ENCODE measurements at places on chromosomes 5 and 9.

DNA sequence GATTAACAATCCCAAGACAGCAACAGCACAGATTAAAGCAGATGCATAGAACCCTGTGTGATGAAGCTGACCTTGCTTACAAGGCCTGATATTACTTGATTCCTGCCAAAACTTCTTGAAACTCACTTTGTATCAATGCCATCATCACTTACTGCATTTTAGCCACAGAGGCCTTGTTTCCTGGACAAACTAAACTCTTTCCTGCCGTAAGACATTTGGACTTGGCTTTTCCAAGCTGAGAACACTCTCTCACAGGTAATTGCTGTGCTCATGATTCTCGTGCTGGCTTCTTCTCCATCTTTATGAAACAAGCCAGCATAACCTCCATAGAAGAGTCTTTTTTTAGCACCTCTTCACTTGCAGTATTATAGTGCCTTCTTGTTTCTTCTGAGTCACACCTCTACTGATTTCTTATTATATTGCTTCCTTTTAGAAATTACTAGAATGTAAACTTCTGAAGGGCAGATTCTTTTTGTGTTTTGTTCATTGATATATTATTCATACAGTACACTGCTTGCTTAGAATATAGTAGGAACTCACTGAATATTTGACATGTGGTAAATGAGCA is 456.5 kb upstream of the ZNF608 start:
- no peak for DNase-seq

DNA sequence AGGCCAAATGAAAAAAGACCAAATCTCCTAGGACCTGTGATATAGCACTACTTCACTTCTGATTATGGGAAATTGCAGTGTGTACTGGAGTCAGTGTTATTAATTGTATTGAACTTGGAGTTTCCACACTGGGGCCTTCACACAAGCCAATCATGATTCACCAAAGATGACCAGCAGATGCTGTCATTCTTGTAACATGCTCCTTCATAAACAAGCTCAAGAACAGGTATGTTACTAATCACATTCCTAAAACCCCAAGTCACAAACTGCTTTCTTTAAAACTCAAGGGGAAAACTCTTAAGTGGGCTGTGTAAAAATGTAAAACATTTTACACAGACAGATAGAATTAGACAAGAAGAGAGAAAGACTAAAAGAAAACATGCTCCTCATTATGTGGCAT is 5.6 kb downstream of the KLHL3 start:
- DNase-seq, result no peak

DNA sequence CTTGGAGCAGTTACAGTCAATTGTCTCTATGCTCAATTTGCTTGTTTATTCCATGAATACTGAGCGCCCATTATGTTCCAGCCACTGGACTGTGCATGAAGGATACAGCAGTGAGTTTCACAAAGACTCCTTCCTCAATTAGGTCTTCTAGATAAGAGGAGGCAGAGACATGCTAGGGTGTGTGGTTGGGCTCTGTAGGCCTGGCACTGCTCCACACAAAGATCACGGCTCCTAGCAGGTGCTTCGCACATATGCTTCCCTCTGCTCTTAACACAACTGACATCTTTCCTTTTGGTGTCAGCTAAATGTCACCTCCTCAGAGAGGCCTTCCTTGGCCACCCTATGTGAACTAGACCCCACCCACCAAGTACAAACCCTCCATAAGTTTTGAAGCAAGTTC is 10.9 kb downstream of the IL12B start:
- DNase-seq, result no peak

GRCh38 chr9:18501949-18502348 is 28.0 kb downstream of the ADAMTSL1 start:
- DNase-seq, result no peak

- no peak for DNase-seq
Measured at GRCh38 chr9:136985027-136985602, 2.3 kb downstream of the LCNL1 start.

- no peak for DNase-seq
Measured at GRCh38 chr9:105535920-105536668, 21.8 kb upstream of the FKTN start.

DNA sequence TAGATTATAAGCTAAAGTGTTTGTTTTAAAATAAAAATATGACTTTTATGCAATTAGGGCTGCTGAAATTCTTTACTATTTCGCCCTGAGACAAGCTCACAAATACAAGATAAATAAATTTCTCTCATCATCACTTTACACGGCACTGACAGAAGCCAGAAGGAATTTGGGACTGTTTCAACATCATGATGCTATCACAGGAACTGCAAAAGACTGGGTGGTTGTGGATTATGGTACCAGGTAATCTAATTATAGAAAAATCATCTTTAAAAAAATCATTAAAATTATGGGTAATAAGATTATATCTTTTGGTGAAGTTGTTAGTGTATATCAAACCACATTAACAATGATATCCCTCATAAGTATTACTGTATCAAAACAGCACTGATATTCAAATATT is 95.0 kb downstream of the MAN2A1 start:
- DNase-seq, result no peak

DNA sequence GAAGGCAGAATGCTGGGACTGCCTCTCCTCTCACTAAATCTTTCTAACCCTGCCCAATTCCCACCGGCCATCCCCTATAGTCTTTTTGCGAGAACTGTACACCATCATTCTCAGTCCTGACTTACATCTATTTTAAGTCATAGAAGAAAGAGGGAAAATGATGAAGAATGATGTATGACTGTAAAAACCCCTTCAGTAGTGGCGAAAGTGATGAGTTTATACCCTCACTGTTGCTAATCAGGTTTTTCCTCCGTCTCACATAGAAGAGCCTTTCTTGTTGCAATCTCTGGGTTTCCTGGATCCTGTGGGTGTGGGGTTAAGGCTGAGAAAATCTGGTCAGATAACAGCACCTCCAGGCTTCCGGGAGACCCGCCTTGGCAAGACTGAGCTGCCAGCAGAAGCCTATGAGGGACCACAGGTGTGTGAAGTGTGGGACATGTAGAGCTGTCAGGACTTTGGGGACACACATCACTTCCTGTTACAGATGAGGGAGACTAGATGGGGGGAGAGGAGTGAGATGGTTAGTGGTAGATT is 147.1 kb upstream of the SLC12A2 start:
- DNase-seq, result no peak

DNA sequence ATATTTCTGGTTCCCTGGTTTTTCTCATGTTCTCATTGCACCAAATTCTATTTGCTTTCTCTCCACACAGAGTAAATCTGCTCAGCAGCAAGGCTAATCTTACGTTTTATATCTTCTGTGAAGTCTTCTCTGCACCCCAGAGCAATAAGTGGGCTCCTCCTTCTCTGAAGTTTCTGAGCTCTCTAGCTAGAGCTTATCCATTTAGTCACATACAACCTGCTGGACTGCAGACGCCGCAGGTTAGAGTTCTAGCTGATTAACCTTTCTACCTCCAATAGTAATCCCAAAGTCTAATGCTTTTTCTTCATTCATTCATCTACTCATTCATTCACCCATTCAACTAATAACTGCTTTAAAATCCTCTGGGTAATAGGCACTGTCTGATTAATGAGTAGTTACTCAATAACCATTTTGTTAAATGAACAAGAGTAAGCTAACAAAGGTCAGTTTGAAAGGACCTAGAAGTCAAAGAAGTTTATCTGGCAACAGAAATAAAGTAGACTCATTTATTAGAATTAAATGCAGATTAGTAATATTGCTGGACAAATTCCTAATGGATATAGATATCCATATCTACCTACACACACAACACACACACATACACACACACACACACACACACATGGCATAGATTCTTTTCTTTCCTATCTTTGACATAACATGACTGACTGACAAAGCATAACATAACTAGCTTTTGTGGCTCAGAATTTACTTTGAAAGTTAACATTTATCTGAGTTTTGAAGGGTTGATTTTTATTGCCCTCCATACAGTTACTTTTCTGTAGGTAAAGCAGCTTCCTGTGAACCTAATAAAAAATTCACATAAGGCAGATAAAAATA is 984.6 kb upstream of the SEMA6A start:
- no peak for DNase-seq

DNA sequence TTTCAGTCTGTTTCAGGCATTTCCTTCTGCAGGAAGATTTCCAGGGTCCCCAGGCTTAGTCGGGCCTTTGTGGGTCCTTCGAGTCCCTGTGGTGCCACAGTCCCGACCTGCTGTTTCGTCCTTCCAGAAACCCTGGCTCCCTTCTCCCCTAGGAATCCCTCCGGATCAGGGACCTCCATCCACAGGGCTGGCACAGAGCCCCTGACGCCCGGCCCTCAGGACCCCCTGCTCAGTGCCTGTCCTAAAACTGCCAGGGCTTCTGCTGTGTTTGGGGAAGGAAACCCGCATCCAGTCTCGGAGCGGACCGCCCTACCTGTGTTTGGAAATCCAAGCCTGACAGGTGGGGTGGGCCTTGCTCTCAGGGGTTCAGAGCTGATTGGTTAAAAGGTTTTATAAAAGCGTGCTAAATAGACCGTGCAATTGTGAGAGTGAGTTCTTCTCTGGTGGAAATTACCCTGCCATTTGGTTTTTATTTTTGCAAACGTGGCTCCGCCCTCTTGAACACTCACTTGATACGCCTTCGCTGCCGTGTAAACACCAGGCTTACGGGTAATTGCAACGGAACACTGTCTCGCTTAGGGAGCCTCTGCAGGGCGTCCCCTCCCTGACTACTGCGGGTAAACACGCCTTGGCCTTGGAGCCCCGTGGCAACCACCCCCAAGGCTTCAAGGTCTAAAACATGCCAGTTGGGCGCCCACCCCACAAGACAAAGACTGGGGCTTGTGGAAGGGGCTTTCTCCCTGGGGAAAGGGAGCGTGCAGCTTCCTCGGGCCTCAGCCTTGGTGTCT is 121.2 kb downstream of the PHF2 start:
- no peak for DNase-seq

- no peak for DNase-seq
Measured at GRCh38 chr9:135505406-135506187, 5.1 kb downstream of the MRPS2 start.

GRCh38 chr9:88196142-88196790 is 58.0 kb upstream of the SPATA31C2 start:
- DNase-seq, result no peak

GRCh38 chr5:110386782-110387181 is 339.7 kb downstream of the TMEM232 start:
- no peak for DNase-seq

DNA sequence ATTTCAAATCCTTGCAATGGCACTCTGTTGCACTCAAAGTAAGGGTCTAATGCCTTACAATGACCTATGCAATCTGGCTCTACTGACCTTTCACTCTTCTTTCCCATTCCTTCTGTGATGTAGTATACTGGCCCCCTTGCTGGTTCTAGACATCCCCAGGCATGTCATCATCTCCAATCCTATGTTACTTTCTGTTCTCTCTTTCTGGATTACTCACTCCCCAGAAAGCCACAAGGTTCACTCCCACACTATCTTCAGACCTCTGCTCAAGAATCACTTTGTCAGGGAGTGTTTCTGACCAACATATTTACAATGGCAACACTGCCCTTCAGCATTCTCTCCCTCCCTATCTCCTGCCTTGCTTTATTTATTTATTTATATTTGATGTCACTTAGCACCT is 802.2 kb upstream of the WWC1 start:
- DNase-seq, result no peak

DNA sequence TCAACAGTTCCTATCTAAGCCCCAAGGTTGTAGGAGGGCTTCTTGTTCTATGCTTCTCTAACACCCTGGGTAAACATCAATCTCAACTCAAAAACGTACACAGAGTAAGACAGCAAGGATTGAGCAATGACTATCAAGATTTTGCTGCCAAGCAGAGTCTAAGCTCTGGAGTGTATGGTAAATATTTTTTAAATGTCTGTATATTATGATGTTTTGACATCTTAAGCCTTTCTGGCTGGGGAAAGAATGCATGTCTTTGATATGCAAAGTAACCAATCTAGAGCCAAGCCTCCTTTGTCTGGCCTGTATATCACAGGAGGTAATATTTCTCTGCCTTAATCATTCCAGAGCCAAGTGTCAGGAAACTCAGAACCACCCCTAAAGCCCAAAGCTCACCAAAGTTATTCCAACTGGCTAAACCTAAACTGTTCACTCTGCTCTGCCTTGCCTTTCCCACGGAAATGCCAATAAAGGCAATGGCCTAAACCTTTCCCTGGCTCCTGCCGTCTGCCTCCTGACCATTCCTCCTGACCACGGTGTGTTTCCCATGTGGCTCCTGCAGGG is 45.2 kb downstream of the YIPF5 start:
- DNase-seq, result no peak

All from stimulated activated CD8-positive, alpha-beta memory T cell treated with anti-CD3 and anti-CD28 coated beads, Interleukin-4, amount 100 ng/mL, for 1 hour (primary cell).